ENCODE measurements at places on chromosomes 1 and 21.

- DNase-seq, result no peak
Measured at GRCh38 chr1:219542828-219543518, 69.9 kb downstream of the ZC3H11B start.

DNA sequence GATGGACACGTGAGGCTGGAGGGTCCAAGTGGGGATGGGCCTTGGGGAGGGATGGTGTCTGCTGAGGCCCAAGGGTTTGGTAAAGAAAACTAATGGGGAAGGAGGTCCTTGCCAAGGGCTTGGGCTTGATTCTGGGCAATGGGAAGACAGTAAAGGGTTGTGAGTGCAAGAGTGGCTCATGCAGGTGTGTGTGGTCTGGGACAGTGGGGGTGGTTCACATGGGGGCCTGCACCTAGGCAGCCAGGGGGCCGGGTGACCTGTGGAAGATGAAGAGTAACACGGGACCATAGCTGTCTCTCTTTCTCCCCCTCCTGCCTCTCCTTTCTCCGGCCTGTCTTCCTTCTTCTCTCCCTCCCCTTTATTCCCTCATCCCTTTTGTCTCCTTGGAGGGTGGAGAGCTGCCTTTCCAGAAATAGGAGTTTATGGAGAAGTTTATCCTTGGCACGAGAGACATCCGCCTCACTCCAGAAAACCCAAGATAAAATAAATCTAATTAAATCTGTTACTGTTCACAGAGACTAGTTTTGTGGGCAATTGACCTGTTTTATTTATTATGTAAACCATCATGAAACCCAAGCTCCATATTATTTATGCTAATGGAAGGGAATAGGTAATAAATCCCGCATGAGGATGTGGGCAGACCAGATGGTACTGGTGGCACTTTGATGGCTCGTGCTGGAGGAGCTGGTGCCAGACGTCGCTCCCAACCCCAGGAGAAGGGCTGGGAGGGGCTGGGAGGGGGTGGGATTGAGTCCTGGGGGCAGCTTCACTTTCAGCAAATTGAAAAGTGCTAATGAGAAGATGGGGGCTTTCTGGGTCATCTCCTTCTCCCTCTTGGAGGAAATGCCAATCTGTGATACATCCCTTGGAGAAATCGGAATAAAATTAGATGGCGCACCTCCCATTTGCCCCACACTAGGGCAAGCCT, 272.9 kb upstream of the CSF3R start:
- peak; percentile 72 for DNase-seq

DNA sequence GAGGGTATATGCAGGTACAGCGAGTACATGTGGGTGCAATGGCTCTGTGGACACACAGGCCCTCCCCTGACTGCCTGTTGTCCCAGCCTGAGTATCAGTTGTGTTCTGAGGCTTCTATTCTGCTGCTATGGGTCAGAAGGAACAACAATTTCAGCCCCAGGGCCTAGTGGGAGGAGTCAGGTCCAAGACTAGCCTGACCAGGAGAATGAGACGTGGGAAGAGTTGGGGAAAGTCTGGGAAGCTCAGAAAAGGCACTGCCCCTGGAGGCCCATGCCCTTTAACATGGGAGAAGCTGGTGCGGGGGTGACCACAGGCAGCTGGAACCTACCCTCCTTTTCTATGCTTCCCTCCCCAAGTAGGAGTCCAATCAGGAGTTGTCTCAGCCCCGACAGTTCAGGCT, 7.7 kb downstream of the IGSF8 start:
- no peak for DNase-seq

DNA sequence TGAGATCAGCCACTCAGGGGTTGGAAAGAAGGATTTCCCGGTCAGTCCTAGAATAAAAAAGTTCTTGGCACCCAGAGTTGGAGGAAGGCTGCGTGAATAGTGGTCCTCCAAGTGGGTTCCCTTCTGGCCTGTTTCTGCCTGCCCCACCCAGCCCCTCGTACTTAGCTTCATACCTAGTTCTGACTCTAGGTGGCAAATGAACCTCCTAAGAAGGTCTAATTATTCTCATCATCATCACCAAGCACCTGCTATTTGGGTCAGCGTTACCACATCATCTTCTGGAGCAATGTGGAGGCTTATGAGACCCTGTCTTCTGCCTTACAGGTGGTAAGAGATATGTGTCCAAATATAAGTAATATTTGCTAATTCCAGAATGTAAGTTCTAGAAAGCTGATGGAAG, 35.9 kb upstream of the NFASC start:
- DNase-seq, result peak; percentile 57

DNA sequence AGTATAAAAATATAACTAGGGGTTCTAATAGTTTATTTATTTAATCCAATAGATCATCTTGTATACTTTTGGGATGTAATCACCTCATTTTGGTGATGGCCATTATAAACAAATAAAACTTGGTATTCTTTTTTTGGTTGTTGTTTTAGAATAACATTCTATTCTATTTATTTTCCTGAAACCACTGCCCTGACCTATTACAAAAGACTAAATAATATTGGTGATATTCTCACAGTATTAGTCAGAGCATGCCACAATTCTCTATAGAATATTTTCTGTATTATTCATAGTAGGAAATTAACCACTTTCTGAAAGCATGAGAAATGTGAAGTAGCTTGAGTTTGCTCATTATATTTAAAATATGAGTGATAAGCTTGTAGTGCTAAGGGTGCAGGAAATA, 54.1 kb upstream of the LRRC7 start:
- DNase-seq, result no peak

DNA sequence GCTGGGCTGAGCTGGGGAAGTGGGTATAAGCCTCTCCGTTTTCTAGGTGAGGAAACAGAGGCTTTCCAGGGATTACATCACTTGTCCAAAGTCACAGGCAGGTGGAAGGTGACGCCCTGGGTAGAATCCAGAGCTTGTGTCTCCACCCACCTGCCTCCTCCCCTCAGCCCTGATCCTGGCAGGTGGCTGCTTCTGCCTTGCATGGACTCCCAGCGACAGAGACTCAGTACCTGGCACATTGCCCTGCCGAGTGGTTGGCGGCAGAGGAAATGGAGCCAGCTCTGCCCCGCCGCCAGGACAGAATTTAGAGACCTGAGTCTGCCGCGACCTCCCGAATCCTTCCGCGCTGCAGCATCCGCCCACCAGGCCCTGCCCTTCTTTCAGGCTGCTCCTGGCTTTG, 2.1 kb downstream of the PLA2G2E start:
- DNase-seq, result peak; percentile 65

DNA sequence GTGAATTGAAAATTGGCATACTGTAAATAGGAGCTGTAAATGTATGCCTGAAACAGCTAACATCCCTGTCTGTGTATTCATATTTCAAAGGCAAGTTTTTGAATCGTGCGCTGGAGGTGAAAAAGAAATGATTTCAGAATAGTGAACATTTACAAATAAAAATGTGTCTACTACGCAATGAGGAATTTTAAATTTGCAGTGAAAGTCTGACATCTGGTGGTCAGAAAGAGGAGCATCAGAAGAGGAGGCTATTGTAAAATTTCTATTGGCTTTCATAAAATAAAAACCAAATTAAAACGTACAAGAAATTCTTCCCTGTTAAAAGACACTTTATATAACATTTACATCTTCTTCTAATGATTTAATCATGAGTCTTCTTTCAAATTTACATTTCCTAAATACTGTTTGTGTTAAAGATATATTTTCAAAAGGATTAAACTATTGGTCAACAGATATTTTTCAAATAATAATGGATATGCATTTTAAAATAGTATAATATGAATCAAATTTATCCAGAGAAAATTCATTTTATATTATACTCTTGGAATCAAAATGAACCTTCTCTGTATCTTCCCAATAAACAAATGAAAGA, 113.7 kb upstream of the RRP15 start:
- DNase-seq, result peak; percentile 66

- DNase-seq, result no peak
Measured at GRCh38 chr1:26471498-26472319, 531 bp upstream of the HMGN2 start.

GRCh38 chr21:34908419-34909055, 140.6 kb downstream of the RUNX1 start:
- DNase-seq, result no peak

DNA sequence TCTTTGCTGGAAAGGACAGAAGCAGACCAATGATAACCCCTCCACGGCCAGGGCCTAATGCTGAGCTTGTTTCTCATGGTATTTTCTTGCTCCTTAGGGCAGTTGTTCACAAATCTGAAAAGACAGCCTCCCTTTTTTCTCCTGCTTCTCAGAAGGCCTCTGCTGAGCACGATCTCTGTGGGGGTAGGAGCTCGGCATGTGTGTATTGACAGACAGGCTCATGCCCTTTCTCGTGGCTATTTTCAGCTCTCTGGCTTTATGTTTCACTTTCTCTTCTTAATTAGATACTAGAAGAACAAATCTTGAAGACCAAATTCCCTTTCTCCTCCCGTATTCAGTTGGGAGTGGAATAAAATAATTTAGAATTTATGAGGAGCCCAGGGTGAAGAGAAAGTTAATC, 768 bp upstream of the RIIAD1 start:
- no peak for DNase-seq

- DNase-seq, result no peak
Measured at GRCh38 chr1:81700728-81701470, 99.8 kb upstream of the ADGRL2 start.

- DNase-seq, result peak; percentile 86
Measured at GRCh38 chr1:40476924-40477677, at the start of gene ZFP69. ZFP69 (plus strand) TSS chr1:40477290; CDS start chr1:40479362, 2,072 bp downstream.

GRCh38 chr21:43731891-43732711, 13.2 kb downstream of the PDXK start:
- no peak for DNase-seq

- DNase-seq, result peak; percentile 24
Measured at GRCh38 chr1:225655509-225656258, 2.8 kb upstream of the ENAH start.

- peak; percentile 22 for DNase-seq
Measured at GRCh38 chr1:81920245-81920740, 119.6 kb downstream of the ADGRL2 start.

GRCh38 chr21:42198929-42199867, 19.7 kb upstream of the ABCG1 start:
- DNase-seq, result peak; percentile 85

GRCh38 chr1:10909697-10910680, 102.5 kb upstream of the TARDBP start:
- peak; percentile 63 for DNase-seq

DNA sequence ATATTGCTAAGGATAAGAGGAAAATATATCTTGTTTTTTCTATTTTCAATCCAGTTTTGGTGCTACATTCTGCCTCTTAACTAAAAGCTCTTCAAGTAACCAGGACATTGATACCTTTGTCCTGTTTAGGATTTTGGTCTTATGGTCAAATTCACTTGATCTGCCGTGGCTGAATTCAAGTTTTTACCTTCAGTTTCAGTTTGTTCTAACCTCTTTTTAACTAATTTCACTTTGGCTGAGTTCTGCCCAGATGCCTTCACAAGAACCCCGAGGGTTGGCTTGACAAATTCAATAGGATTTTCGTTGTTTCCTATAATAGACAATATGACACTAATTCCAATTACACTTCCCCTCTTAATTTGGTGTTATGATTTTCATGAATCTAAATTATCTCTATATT, 84.5 kb upstream of the C1orf21 start:
- no peak for DNase-seq

- DNase-seq, result no peak
Measured at GRCh38 chr1:70442490-70442889, 31.4 kb downstream of the CTH start.

- peak; percentile 83 for DNase-seq
Measured at GRCh38 chr1:221886743-221887414, 145.0 kb upstream of the DUSP10 start.

DNA sequence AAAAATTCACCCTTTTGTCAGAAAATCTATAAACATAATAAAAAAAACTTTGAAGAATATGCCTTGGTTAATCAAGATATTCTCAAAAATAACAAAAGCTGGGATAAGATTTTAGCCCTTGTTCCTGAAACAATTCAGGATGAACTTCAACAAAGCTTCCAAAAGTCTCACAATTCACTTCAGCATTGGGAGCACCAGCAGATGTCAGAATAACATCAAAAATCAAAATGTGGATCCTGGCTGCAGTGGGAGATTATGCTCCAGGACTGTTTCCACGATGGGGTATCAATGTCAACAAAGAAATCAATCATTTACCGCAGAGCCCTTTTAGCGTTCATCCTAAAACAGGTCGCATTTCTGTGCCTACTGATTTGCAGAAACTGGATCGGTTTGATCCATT, 35.2 kb downstream of the ZNF670 start:
- no peak for DNase-seq

- no peak for DNase-seq
Measured at GRCh38 chr21:28090546-28090945, 902.1 kb downstream of the LTN1 start.

- no peak for DNase-seq
Measured at GRCh38 chr1:156236164-156236563, 5.8 kb upstream of the BGLAP start.

- DNase-seq, result no peak
Measured at GRCh38 chr1:19222979-19223824, 13.1 kb upstream of the UBR4 start.

- DNase-seq, result peak; percentile 17
Measured at GRCh38 chr1:79235301-79236002, 228.9 kb upstream of the ADGRL4 start.

GRCh38 chr1:243213045-243213787, 41.9 kb downstream of the CEP170 start:
- no peak for DNase-seq

DNA sequence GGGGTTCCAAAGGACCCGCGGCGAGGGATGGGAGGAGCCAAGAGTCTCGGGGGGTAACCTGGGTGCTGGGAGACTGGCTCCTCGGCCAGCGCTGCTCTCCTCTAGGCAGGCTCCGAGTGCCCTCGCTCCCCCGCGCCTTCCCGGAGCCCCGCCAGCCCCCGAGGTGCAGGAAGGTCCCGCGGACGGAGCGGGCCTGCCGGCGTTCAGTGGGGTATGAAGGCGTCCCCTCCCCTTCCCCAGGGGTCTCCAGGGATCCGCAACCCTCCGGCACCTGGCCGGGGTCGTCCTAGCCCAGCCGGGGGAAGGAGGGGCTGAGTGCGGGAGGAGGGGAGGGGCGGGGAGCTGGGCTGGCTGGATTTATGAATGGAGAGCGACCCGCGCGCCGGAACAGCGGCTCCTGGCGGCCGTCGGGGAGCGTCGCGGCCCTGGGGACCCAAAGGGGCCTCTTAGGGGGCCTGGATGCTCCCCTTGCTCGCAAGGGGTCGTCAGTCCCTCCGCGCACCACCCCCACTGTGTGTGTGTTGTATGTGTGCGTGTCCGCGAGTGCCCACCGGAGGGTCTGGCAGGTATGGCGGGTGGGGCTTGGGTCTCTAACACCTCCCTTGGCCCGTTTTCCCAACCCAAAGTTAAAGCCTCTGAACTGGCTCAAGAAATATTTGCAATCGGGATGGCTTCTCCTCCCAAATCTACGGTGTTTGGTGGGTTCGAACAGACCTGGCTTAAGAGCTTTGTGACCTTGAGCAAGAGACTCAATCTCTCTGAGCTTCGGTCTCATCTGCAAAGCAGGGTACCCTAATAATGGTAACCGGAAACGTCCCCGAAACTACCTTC, 642 bp downstream of the HCRTR1 start:
- DNase-seq, result peak; percentile 65
